Brain pericyte (primary cell): ENCODE measurements at places on chromosomes 1 and 21.

- no peak for DNase-seq
These were observed 3.1 kb downstream of the SIM2 start for GRCh38 chr21:36701756-36702621.

DNA sequence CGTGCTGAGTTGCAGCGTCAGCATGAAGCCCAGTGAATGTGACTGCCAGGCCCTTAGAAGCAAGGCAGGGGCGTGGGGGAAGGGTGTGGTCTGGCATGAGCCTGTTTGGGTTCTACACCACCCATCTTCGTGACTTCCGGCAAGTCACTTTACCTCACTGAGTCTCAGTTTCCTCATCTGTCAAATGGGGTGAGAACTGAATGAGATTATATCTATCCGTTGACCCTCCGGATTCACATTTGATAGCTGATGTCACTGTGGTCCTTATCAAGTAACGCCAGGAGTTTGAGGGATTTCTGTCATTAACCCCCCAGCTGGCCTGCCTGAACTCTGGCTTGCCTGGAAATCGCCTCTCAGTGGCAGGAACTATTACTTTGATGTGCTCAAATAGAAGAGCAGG is 15.6 kb downstream of the MRPL37 start:
- DNase-seq, result no peak

DNA sequence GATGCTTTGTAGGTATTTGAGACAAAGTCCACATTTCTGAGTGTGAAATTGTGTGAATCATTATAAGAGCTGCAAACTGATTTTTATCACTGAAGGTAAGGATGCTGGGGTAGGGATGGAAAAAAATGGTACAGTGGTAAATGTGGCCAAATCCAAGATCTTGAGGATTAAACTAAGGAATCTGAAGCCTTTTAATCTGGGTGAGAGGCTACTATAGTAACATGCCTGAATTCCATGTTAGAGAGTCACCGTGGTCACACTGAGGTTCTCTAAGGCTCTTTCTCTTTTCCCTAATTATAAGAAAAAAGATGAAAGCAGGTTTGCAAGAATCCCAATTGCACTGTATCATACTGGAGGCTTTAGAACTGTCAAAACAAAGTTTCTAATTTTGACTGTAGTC is 17.6 kb downstream of the PTGER3 start:
- no peak for DNase-seq

DNA sequence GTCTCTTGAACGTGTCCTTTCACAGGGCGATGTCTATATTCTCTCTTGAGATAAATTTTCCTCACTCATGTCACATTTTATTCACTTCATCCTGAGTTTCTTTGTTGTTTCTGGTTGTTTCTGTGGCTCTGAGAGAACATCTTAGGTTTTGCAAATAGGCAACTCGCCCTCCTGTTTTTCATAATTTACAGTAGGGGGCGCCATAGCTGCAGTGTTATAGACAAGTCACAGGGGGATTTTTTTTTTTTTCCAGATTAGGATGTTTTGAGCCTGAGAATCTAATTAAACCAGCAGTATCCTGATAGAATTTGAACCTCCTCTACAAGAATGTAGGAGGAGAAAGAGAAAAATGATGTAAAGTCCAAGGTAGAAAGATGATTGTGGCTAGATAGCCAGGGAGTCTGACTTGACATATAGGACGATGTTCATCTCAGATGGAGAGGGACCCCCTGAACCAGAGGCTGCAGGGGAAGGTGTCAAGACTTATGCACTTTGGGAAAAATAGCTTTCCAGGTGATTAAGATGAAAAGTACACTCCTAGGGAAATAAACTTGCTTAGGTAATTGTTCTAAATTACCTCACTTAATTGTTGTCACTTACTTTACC is 76.3 kb downstream of the ZP4 start:
- no peak for DNase-seq

- DNase-seq, result no peak
These were observed 4.3 kb downstream of the ADAMTS1 start for GRCh38 chr21:26840912-26841311.

DNA sequence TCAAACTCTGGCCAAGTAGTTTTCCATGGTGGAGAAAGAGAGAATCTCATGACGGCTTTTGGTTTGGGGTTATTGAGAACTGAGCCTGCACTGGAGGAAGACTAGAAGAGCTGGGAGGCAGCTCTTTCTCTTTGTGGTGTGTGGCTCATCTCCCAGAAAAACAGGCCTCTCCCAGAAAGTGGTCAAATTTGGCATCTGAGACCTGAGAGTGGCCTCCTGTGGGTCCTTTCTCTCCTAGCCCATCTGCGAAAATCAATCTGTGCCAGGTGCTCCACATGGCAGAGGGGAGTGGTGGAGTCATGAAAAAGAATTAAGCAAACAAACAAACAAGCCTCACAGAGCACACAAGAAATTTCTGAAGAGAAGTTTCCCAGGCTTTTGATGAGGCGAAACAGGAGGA is 305.0 kb downstream of the ST6GALNAC3 start:
- DNase-seq, result no peak

DNA sequence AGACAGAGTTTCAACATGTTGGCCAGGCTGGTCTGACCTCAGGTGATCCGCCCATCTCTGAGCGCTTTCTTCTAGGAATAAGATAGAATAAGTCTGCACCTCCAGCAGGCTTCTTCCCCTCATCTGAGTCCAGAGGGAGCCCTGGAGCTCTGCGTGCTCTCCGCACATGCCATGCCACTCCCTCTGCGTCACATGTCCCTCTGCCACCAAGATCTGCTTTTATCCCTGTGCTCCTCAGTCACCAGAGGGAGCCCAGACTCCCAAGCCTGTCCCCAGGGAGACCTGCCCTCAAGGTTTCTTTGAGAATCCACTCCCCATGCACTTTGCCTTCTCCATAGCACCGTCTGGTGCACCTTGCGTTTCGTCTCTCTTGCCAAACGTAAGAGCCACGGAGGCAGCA is 213.0 kb downstream of the CAMTA1 start:
- DNase-seq, result no peak

DNA sequence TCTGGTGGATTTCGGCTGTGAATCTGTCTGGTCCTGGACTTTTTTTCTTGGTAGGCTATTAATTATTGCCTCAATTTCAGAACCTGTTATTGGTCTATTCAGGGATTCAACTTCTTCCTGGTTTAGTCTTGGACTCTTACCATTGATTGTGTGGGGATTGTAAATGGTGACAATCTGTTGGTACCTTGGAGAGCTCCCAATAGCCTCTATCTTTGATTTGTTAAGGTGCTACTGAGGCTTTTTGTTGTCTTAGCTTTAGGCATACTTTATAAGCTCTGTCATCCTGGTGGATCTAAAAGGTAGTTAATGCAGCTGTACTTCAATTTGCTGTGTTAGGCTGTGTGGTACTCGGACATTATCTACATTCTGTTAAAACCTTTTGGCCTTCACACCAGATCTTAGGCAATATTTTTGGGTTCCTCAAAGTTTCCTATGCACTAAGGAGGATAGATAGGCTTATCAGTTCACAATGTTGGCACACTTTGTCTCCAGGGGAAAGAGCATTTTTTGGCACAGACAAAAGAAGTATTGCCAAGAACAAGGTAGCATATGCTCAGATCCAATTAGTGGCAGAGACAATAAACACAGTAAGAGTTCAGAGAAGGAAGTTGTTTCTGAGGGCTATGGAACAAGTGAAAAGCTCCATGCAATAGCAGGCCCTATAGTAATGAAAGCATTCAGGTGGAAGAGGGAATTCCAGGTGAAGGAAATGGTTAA is 230.4 kb downstream of the PDE4B start:
- DNase-seq, result no peak

GRCh38 chr1:244887281-244887680 is 22.9 kb upstream of the HNRNPU start:
- DNase-seq, result no peak

DNA sequence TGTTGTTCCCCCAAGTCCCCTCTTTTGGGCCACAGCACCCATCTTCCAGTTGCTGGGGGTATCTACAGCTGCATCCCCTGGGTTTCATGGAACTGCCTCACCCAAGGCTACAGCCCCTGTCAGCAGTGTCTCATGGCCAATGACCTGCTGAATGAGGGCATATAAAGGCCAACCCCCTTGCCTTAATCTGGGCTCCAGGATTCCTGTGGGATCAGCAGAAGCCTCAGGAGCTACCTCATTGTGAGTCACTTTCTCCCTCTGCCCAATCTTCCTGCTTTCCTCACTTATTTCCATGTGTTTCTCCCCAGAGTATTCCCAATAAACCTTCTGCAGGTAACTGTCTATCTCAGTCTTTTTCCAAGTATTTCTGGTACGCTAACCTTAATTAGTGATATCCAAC is 37.3 kb upstream of the SYT14 start:
- DNase-seq, result no peak

DNA sequence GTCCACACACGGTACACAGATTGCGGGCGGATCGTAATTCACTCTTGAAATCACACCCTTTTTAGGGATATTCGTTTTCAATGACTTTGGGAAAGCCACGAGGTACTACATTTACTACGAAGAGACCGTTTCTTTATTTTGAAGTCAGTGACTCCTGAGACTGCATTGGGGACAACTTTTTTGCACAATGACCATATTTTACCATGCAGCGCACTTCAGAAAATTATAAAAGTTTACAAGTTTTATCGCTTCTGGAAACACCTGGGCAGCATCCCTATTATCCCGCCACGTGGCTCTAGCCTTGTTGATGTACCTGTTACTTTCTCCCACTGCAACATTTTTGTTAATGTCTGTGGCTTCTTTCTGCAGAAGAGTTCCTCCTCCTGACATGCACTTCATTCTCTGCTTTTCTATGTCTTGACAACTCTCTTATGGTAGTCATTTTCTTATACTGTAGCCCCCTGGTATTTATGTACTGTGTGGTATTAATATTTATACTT is 1.3 kb upstream of the AKT3 start:
- DNase-seq, result no peak
